SK-MEL-5 (cell line): ENCODE measurements at places on chromosomes 5 and 9.

DNA sequence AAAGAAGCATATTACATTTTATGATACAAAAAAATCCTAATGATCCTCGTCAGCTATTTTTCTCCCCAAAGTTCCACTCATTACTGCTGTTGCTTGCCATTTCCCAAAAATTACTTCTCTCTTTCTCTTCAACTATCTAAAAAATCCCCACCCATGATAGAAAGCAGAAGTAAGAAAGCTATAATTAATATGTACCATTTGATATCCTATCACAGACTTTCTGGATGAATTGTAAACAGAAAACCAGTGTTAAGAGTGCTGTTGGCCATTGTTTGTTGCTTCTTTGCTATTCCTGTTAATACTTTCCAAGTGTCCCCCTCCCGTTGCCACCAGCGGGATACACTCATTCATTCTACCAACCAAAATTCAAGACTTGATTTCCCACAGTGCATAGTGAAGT, 136.3 kb upstream of the SMARCA2 start:
- DNase-seq = no peak

- DNase-seq = no peak
These were observed 857.1 kb downstream of the TAF11L14 start for GRCh38 chr5:18491349-18491748.

GRCh38 chr9:13990331-13990730, 323.6 kb downstream of the NFIB start:
- no peak for DNase-seq

DNA sequence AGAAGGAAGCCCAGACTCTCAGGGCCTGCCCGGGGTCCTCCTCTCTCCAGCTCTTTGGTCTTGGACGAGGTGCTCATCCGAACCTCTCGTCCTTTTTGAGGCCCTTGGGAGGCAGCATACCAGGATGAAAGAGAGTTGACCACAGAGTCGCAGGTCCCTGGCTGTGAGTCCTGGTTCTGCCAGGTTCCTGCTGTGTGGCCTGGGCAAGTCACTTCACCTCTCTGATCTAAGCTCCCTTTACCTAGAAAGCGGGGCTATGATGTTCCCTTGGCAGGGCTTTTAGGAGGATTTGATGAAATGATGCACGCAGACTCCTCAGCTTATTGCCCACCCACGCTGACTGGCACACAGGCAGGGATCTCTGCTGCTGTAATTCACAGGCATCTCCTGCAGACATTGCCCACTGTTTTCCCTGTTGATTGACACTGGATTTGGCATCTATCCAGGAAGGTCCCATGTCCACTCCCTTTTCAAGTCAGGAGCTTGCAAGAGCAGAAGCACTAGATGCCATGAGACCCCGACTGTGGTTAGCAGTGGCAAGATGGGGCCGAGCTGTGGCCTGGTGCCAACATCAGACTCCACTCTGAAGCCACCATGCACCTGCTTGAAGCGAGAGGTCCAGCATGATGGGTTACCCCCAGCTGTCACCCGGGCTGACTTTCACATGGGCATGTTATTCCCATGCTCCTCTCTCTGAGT, 71.5 kb downstream of the MACROH2A1 start:
- DNase-seq = peak; percentile 5

- no peak for DNase-seq
These were observed 238.7 kb downstream of the AGTPBP1 start for GRCh38 chr9:85502815-85503655.

DNA sequence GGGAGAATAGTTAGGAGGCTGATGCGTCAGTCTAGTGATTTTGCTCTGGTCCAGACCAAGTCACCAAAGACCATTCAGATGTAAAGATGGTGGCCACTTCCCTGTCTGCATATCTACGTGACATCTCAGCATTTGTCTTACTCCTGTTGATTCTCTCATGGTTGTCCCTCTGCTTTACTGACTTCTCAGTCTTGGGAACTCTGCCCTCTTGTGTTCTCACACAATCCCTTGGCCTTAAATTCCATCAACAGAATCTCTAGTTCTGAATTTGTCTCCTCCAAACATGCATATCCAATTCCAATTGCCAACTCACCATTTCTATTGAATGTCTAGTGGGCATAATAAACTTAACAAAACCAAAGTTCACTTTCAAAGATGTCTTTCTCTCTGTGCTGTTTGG, 147.8 kb downstream of the SLC24A2 start:
- DNase-seq = peak; percentile 51

- no peak for DNase-seq
These were observed 49.2 kb downstream of the TIMD4 start for GRCh38 chr5:156913719-156914370.

DNA sequence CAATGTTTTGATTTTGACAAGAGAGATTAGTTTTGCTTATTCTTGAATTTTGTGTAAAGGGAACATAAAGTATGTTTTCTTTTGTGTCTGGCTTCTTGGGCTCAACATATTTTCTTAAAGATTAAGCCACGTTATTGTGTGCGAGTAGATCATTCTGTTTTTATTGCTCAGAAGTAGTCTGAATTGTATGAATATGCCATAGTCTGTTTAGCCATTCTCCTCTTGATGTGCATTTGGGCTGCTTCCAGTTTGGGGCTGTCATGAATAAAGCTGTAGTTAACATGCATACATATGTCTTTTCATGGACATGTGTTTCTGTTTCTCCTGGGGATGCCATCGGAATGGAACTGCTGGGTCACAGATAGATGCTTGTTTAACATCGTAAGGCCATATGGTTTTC, 198.9 kb downstream of the FANCC start:
- DNase-seq = no peak

DNA sequence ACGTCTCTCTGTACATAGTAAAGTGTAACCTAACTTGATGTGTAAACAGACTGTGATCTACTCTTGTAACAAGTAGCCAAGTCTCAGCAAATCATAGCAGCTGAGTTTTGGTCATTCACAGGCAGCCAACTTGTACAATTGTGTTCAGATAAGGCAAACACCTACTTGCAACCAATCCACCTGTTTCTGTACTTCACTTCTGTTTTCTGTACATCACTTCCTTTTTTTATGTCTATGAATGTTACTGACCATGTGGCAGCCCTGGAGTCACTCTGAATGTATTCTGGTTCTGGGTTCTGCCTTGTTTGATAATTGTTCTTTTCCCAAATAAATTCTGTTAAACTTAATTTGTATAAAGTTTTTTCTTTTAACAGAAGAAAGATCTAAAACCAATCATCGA, 26.0 kb downstream of the RLN2 start:
- DNase-seq = no peak

DNA sequence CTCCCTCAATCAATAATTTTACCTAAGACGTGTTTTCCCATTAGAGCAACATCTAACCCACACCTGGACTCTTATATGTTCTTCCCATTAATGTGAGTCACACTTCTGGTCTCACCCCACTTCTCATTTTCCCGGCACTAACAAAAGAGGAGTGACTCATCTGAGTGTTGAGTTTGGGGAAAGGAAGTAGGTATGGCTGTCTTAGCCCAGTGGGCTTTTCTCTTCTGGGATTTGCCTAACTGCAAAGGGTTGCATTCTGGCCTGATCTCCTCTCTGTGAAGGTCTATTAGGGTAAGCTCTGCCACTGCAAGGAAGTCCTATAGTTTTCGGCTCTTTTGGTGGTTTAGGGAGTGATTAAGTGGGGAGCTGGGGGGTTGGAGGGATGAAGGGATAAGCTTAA, 195.6 kb downstream of the KIAA0825 start:
- DNase-seq = no peak

GRCh38 chr5:137336565-137337120, 162.5 kb downstream of the SPOCK1 start:
- no peak for DNase-seq

DNA sequence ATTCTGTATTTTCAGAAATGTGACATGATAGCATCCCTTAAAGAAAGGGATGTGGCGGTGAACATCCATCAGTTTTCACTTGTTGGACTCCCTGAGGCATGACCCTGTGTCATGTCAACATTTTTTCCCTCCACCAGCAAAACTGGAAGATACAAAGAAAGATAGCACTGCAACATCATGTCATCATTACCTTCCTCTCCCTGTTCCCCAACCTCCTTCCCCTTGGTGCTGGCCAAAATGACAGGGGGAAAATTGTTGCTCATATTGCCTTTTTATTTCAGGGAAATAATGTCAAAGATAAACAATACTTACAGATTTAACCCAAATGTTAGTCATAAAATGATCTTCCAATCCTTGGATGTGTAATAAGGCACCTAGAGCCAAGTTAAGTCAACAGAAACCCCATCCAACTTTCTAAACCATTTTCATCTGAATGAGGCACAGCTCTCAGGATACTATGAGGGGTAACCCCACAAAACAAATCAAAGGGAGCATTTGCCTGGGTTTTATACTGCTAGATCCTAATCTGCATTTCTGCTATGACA, 644.3 kb downstream of the ACTL7B start:
- no peak for DNase-seq
